ENCODE measurements at places on chromosomes 16 and 17.

DNA sequence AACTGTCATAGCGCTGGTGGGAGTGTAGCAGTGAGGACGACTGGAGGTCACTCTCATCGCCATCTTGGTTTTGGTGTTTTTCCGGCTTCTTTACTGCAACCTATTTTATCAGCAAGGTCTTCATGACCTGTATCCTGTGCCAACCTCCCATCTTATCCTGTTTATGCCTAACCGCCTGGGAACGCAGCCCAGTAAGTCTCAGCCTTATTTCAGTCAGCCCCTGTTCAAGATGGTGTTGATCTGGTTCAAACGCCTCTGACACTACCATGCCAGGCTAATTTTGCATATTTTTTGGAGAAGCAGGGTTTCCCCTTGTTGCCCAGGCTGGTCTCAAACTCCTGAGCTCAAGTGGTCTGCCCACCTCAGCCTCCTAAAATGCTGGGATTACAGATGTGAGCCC is 179.8 kb upstream of the HSBP1 start:
- no peak for DNase-seq

DNA sequence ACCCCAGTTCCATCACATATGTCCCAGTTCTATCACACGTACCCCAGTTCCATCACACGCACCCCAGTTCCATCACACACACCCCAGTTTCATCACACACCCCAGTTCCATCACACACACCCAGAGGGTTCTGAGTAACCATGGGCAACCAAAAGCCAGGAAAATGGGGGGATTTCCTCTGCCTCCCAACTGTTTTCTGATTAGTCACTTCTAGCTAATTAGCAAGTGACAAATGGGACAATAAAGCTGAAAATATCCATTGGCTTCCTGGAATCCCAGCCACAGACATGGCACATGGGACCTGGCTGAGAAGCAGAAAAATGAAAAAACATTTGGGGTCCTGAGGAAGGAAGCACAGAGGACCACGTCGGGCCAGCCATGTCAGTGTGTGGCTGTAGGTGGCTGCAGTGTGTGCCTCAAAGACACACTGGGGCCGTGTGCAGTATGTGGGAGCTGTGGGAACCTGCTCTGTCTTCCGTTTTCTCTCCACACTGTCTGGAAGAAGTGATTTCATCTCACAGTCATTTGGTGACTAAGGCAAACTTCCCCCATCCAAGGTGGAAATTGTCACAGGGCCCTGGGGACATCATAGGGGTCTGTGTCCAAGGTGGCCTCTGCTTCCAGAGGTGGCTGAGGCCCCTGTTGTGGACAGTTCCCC is 106.7 kb downstream of the CMIP start:
- no peak for DNase-seq

- DNase-seq: no peak
These were observed 26.9 kb downstream of the IFT140 start for GRCh38 chr16:1584926-1585484.

- DNase-seq: peak; percentile 11
These were observed 227.6 kb upstream of the ASIC2 start for GRCh38 chr17:33520426-33521330.

GRCh38 chr17:74861662-74862107 is 2.0 kb upstream of the GRIN2C start:
- no peak for DNase-seq

- no peak for DNase-seq
These were observed 6.1 kb downstream of the SMIM5 start for GRCh38 chr17:75639327-75639726.

DNA sequence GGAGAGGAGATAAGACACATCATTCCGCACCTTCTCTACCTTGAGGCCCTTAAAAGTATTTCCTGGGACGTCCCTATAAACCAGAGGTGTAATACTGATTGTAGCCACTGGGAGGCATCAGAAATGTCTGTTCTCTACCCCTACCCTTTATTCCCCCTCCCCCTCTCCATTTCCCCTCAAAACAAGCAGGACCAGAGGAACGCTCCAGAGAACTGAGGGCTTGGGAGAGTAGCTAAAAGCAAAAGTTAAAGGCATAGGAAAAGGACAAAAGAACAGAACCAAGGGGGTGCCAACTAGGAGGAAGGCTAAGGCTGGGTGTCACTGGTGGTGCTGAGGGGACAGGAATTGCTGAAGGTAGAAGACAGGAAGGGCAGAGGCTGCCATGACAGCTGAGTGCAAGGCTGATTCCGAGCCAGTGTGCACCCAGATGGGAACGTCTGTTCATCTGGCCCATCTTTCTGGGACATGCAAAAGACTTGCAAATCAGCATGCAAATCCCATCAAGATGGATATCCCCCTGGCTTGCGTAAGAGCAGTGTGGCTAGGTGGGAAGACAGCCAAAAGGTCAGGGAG is 6.7 kb downstream of the CAMTA2 start:
- DNase-seq: no peak

DNA sequence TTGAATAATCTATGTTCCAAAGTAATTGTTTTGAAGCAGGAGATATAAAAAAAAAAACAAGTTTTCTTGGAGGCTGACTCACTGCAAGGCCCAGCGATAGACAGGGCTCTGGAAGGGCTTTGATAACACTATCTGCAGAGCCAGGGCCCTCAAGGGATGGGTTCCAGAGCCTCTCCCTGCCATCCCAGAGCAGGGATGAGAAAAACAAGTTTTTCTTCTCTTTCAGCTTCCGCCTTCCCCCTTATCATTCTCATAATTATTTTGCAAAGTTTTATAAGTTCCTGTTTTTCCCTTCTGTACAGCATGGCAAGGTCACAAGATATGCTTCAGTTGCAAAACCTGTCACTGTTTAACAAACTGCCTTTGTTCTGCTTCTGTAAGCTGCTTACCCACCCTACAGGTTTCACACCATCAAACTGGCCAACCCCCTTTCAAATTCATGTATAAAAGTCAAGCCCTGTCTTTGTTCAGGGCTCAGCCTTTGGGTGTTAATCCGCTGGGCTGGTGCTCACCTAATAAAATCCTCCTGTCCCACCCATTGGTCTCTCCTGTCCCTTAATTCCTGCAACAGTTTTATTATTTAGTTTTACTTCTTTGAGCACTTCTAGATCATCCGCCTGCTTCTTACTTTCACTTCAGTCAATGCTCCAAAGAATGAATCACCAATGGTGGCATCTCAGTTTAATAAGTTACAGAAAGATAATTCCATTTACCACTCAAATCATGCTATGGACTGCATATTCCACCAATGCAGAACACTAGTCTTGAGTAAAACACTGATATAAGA is 5.6 kb upstream of the THUMPD1 start:
- DNase-seq: no peak

DNA sequence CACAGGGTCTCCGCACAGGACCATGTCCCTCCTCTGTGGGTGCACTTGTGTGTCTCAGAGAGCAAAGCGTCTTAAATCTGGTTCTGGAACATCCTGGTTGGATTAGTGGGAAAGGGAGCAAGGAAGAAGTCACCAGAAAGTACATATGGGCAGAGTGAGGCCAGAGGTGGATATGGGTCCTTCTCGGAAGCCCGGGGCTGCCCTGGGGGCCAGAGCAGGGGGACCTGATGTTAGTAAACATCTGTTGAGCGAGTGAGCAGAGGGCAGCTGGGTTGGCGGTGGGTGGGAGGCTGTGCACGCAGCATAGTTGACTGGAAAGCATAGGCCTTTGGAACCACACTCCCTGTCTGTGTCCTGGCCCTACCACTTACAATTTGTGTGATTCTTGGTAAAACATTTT is 22.7 kb downstream of the UNC13D start:
- no peak for DNase-seq

- no peak for DNase-seq
These were observed 4.9 kb upstream of the CDC27 start for GRCh38 chr17:47193931-47194511.

DNA sequence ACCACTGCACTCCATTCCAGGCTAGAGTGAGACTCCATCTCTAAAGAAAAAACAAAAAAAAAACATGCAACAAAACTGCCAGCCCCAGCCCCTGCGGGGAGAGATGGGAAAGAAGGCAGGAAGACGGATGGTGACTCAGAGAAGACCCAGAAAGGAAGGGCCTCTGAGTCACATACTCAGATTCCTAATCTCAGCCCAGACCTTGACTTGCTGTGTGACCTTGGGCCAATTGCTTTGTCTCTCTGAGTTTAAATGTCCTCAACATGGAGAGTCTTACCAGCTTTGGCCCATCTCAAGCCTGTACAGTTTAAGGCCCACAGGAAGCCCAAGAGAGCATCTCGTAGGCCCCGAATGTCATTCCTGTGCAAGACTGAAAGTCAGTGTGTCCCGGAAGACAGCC is 86.5 kb upstream of the LHX1 start:
- DNase-seq: no peak
